Heart left ventricle (tissue), 16 donors: ENCODE measurements at places on chromosomes 13 and 19. TPM values are rescaled to one million over a fixed set of nuclear protein-coding genes. Genes with fewer than 3 reads are reported as not detected.

DNA sequence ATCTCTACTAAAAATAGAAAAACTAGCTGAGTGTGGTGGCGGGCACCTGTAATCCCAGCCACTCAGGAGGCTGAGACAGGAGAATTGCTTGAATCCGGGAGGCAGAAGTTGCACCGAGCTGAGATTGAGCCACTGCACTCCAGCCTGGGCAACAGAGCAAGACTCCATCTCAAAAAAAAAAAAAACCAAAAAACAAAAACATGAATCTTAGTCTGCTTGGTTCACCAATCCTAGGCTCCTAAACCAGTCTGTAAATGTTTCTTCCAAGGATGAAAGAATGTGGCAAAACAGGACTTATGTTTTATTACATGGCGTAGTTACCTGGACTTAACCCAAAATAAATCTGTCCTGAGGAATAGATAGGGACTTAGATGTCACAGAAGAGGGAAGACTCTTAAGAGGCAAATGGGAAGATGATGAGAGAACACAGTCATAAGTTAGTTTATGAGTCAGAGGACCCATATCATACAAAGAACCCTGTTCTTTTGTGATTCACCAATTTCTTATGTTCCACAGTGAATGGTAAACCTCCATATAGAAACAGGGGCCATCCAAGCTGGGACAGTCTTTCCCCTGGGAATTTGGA lies 6.9 kb upstream of the FBXL3 start:
- DNase-seq = no peak

GPR42 gene
- polyA plus RNA-seq = not detected

- DNase-seq = no peak
Observed at GRCh38 chr13:35964011-35964862, 166.9 kb downstream of the DCLK1 start.

DNA sequence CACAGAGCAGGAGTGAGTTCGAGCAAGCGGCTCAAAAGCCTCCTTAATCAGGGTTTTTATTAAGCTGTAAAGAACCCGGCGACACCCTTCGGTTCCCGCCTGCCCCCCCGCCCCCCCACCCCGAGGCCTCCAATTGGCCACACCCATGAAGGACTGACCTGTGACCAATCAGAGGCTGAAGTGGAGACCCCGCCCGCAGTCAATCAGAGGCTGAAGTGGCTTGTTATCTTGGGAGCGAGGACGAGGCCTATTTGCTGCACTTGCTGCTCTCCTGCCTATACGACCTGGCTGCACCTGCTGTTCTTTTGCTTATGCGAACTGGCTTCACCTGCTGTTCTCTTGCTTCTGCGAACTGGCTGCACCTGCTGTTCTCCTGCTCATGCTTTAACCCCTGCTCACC lies 844.9 kb downstream of the OLFM4 start:
- DNase-seq = no peak

RAB20 gene
- 17.3 TPM for polyA plus RNA-seq

- no peak for DNase-seq
Observed at GRCh38 chr13:26563713-26564112, 6.2 kb downstream of the WASF3 start.

ZNF763 gene
- polyA plus RNA-seq = 1.6 TPM

GRCh38 chr13:106484084-106484483 lies 51.4 kb downstream of the EFNB2 start:
- DNase-seq = no peak

GRCh38 chr13:92727118-92727517 lies 499.5 kb upstream of the GPC6 start:
- no peak for DNase-seq

DNA sequence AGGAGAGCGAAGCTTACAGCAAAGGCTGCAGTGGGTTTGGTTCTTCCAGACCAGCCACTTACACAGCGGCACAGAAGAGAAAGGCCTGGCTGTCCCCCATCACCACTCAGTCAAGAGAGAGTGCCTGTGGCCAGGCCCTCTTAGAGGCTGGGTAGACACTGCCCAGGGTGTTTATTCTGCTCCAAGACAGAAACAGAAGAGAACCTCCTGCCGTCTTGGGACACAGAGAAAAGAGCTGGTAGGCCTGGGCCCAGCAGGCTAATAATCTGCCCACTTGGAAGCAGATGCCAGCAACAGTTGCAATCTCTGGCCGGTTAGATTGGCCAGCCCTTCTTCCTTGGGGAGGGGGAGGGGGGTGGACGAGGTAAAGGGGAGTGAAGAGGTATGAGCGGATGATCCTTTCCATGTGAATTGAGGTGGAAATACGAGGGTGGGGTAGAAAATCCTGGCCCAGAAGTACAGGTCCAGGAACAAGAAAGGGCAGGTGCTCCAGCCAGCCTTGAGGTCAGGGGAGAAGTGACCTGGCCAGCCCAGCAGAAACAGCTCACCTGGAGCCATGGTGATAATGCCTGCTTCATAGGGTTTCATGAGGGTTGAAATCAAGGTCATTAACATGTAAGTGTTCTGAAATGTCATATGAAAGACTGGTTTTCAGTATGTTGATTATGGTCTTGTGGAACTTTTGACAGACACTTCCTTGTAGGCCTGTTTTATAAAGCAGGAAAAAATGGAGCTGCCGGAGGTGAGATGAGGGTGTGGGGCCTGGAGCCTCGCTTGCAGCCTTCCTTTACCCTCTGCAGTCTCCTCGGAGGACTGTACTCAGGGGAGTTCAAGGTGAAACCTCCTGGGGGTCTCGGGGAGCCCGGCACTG lies 116.9 kb downstream of the SIPA1L3 start:
- no peak for DNase-seq

DNA sequence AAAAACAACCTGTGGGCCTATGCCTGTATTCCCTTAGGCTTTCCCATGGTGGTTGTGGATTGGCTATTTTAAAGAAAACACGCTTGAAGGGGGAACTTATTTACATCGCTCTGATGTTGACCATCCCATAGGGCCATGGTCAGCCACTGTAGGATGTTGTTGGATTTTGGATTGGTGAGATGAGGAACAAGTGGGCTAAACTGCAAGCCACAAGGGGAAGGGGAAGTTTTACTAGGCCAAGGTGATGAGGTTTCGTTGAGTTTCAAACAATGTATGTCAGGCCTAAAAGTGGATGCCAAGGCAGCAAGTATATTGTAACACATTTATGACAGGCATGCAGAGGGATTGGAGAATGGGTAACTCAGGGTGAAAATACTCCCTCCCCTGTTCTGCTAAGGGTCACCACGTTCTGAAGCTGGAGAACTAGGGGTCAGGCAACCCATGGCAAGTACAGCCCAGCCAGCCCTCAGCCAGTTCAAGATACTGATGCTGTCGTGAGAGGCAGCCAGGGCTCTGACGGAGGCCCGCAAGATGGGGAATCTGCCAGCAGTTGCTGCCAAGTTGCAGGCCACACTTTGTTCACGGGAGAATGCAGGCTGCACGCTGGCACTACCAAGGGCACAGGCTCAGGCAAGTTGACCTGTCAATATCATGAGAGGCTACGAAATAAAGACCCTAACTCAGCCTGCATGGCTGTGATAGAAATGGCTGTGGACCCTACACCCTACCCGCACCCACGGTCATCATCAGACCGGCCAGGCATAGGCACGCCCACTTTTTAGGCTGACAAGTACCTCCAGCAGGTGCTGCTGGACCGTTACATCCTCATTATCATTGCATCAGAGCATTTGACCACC lies 11.1 kb downstream of the IRGC start:
- peak; percentile 76 for DNase-seq

LENG9 gene
- polyA plus RNA-seq = 2.1 TPM

ACER1 gene
- not detected for polyA plus RNA-seq

GRCh38 chr13:41345914-41346589 lies 35.0 kb downstream of the NAA16 start:
- no peak for DNase-seq
